Effector CD4-positive, alpha-beta T cell (primary cell): ENCODE measurements at places on chromosomes 1 and 21.

GRCh38 chr1:67882196-67882958 is 49.1 kb upstream of the GNG12 start:
- no peak for DNase-seq

DNA sequence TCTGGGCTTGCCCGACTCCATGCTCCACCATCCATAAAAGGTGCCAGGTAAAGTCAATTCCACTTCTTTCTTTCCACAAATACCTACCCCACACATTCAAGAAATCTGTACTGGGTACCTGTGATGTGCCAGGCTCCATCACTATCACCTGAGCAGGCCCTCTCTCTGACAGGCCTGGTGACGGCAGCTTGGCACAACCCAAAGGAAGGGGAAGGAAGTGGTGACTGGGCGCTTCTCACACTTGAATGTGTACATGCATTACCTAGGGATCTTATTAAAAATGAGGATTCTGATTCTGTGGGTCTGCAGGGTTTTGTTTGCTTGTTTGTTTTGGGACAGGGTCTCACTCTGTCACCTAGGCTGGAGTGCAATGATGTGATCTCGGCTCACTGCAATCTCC is 7.5 kb downstream of the HTR1D start:
- no peak for DNase-seq

- DNase-seq = no peak
Measured at GRCh38 chr1:173570370-173571007, 32.4 kb downstream of the SLC9C2 start.

- no peak for DNase-seq
Measured at GRCh38 chr1:174448974-174449373, 1.2 kb downstream of the GPR52 start.
